Keratinocyte (primary cell): ENCODE measurements at places on chromosomes 16 and 17.

DNA sequence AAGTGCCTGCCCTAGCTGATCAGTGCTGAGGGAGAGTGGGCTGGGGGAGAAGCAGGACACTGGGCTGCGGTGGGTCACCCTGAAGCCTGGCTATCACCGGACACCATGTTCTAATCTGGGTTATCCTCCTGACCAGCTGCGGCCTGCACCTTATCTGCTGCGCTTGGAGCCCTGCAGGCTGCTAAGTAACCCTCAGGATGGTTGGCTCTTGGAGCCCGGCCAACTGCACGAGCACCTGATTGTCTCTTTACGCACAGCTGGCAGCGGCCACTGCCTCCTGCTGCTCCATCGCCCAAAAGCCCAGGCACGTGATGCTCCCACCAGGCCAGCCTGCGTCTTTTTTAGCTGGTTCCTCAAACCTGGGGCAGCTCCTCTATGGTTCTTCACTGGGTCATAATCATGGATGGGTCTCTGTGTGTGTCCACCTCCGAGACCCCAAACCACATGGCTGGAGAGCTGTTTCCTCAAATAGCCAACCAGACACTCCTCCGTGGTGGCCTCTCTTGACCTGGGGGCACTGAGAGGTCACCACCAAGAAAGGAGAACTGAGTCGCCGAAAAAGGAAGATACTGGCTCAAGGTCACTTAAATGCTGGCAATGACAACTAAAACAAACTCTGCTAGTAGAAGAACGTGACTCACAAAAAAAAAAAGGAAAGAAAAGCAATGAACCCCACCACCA, 21.7 kb downstream of the SPHK1 start:
- H3K4me3 ChIP-seq: no peak overlapping the region
- no peak overlapping the region for H3K27ac ChIP-seq
- H3K4me1 ChIP-seq: no peaks in the 10 kb centered on the region
- peaks cover 10% of the 10 kb centered on the region for H3K36me3 ChIP-seq
- no peaks in the 10 kb centered on the region for H3K27me3 ChIP-seq

DNA sequence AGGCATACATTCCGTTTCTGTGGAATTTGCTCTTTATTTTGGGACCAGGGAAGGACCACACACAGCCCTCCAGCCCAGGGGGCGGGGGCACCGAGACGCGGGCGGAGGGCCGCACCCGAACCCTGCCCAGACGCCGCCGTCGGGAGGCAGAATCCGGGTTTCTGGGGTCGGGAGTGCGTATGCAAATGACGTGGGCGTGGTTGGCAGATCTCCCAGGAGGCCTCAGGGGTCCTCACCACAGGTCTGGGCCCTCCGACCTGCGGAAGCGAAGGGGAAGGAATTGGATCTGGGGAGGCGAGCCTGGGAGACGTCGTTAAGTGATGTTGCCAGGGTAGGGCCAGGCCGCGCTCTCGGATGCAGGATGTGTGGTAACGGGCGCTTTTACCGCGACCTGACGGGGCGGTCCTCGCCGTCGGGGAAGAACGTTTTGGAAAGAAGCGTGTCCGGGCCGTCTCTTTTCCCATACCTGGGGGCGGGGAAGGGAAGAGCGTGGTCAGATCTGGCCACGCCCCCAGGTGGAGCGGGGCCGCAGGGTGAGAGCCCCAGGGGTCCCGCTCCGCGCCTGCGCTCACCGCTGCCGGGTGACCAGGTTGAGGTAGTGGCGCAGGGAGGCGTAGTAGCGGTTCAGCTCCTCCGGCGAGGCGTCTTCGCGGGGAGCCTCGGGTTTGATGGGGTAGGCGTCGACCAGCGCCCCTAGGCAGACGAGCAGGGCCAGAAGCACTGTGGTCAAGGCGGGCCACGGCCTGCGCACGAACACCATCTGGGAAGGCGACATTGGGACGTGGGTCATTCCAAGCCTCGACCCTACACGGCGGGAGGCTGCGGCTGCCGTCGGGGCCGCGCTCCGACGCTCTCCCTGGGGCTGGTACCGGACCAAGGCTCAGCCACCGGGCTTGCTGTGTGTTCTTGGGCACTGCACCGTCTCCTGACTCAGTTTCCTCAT, 745 bp downstream of the PYY start:
- no peak overlapping the region for H3K27ac ChIP-seq
- H3K36me3 ChIP-seq: no peaks in the 10 kb centered on the region
- peaks cover 48% of the 10 kb centered on the region for H3K27me3 ChIP-seq
- DNase-seq: no peak
- H3K4me1 ChIP-seq: no peaks in the 10 kb centered on the region

- no peak overlapping the region for H3K4me3 ChIP-seq
- no peaks in the 10 kb centered on the region for H3K36me3 ChIP-seq
- no peak overlapping the region for H3K27ac ChIP-seq
- no peak for DNase-seq
These were observed 65.9 kb upstream of the HLF start for GRCh38 chr17:55198690-55199370.

- no peak for DNase-seq
- no peak overlapping the region for H3K4me3 ChIP-seq
- no peaks in the 10 kb centered on the region for H3K36me3 ChIP-seq
- H3K4me1 ChIP-seq: no peaks in the 10 kb centered on the region
These were observed 167.7 kb upstream of the WSCD1 start for GRCh38 chr17:5902181-5903140.

- H3K4me3 ChIP-seq: no peak overlapping the region
- no peak overlapping the region for H3K27ac ChIP-seq
- H3K36me3 ChIP-seq: peaks cover 3% of the 10 kb centered on the region
- no peak for DNase-seq
- H3K4me1 ChIP-seq: no peaks in the 10 kb centered on the region
These were observed 14.6 kb downstream of the ADCY9 start for GRCh38 chr16:4101421-4102219.

- DNase-seq: no peak
- no peaks in the 10 kb centered on the region for H3K27me3 ChIP-seq
- peaks cover 47% of the 10 kb centered on the region for H3K4me1 ChIP-seq
- no peaks in the 10 kb centered on the region for H3K36me3 ChIP-seq
- no peak overlapping the region for H3K27ac ChIP-seq
- no peak overlapping the region for H3K4me3 ChIP-seq
These were observed 2.8 kb downstream of the MYCBPAP start for GRCh38 chr17:50511058-50511457.

DNA sequence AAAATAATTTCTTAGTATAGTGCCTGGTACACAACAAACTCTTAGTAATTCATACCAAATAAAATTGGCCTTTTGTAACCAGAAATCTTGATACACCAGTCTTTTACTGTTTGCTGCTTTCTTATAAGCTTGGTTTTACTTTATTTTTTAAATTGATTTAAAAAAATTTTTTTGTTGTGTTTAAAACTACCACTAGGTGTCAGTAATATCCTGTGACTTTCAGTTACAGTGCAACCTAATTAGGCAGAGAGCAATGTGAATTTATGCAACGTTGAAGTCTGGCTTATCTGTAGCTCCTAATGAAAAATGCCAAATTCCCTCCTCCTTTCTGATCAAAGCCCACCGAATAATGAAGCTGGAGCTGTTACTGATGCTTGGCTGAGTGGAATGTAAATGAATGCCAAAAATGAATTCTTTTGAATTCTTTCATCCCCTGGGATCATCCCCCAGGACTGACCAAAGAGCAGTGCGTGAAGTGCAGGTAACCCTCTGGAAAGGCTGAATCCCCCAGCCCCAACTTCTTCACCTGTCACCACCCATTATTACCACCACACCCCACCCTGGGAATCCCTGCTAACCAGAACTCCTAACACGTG, 3.8 kb downstream of the ERCC4 start:
- H3K27me3 ChIP-seq: no peaks in the 10 kb centered on the region
- no peak for DNase-seq
- peaks cover 4% of the 10 kb centered on the region for H3K36me3 ChIP-seq
- H3K27ac ChIP-seq: no peak overlapping the region
- H3K4me1 ChIP-seq: peaks cover 12% of the 10 kb centered on the region
- H3K4me3 ChIP-seq: no peak overlapping the region

DNA sequence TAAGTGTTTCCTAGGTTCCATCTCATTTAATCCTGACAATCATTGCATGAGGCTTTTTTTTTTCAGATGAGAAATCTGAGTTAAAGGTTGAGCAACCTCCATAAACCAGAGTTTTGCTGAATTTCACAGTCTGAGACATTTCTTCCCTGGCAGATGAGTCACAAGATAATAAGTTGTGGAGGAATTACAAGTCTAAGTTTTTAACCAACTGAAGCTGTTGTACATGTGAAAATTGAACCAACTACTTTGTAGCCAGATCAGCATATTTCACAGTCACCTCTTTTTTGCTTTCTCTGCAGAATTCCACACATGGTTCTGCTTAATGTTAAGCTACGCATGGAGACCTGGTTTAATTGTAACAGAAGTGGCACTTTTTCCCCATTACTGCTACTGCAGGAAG, 765.6 kb downstream of the CDH11 start:
- H3K36me3 ChIP-seq: no peaks in the 10 kb centered on the region
- no peak for DNase-seq
- no peaks in the 10 kb centered on the region for H3K27me3 ChIP-seq
- H3K27ac ChIP-seq: no peak overlapping the region
- no peaks in the 10 kb centered on the region for H3K4me1 ChIP-seq

DNA sequence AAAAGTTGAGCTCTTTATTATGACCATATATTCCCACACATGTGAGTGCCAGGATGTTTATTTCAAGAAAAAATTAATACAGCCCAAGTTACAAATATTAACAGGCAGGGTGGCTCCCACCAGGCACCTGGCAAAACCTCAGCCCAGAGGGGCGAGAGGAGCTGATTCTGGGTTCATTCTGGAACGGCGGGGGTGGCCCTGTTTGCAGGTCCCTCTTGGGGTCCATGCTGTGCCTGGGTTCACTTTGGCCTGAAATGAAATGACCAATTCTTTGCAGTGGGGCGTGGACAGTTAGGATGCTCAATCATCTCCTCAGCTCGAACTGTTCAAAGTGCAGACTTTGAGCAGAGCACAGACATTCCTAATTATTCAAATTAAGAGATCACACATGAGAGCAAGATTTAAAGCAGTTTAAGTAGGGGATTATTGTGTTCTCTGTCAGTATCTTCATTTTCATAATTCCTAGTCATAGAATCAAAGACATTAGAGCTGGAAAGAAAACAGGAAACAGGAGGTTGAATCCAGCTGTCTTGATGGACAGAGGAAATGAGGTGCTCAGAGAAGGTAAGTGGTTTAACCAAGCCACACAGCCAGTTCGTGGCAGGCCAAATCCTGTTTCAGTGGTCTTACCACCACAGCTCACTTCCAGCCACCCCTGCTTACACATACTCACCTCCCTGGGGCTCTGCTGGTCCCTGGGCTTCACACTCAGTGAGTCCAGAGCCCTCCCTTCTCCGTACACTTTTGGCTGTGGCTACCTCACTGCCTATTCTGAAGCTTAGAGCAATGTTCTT, 363.9 kb upstream of the TNRC6C start:
- no peak for DNase-seq
- no peaks in the 10 kb centered on the region for H3K36me3 ChIP-seq

DNA sequence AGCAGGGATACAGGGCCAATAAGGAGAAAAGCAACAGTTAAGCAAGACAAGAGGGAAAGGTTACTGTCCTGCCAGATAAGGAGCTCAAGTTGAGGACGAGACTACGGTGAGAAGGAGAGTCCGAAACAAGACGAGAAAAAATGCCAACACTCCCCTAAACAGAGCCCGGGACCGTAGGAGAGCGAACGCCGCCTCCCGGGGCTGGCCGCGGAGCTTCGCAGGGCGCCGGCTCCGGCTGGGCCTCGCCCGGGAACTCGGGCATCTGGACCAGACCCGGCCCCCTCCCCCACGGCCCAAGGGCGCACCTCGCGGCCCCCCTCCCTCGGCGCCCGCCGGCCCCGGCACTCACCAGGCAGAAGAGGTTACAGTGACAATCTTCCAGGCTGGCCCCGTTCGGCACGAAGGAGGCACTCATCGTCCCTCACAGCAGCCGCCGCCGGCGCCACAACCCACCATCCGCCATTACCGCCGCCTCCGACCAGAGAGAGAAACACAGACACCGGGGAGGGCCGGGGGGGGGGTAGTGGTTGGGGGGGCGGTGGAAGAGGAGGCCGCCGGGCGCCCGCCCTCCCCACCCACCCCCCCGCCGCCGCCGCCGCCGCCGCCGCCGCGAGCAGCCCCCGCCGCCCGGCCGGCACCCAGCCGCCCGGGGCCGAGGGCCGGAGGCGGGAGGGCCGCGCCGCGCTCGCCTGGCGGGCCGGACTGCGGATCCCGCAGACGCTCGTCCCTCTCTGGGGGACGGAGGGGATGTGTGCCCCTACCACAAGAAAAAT, at the start of gene MED13:
MED13 (minus strand) TSS at position 488 of the 773 bp plus-strand sequence; CDS start at position 415, 73 bp downstream.
- H3K4me1 ChIP-seq: peaks cover 13% of the 10 kb centered on the region
- H3K4me3 ChIP-seq: peak within 1 kb of the TSS; percentile 88
- peak within 1 kb of the TSS; percentile 99 for H3K27ac ChIP-seq
- no peaks in the 10 kb centered on the region for H3K36me3 ChIP-seq
- no peak for DNase-seq

DNA sequence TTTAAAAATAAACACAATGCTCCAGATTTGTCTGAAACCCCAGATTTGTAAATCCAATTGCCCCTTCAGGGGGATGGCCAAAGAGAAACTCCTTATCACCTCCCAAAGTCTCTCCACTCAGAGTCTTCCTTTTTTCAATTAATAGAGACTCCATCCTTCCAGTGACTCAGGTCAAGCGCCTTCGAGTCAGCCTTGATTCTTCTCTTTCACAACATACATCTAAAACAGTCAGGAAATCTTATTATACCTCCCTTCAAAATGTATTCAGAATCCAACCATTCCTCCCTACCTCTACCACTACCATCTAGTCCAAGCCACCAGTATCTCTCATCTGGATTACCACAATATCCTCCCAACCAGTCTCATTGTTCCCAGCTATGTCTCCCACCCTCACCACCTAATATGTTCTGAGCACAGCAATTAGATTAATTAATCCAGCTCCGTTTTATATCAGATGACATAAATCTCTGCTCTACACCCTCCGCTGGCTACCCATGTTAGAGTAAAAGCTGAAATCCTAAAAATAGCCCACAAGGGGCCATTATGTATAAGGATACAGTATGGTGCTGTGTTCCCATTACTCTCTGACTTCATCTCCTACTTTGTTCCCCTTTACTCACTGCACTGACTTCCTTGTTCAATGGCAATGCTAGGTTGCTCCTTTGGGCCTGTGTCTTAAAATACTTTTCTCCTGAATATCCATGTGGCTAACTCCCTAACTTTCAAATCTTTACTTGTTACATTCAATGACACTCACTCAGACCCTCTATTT, 11.8 kb downstream of the SIAH1 start:
- H3K36me3 ChIP-seq: no peaks in the 10 kb centered on the region
- no peak for DNase-seq
- peaks cover 27% of the 10 kb centered on the region for H3K4me1 ChIP-seq
- H3K27ac ChIP-seq: no peak overlapping the region
- no peaks in the 10 kb centered on the region for H3K27me3 ChIP-seq
- no peak overlapping the region for H3K4me3 ChIP-seq

DNA sequence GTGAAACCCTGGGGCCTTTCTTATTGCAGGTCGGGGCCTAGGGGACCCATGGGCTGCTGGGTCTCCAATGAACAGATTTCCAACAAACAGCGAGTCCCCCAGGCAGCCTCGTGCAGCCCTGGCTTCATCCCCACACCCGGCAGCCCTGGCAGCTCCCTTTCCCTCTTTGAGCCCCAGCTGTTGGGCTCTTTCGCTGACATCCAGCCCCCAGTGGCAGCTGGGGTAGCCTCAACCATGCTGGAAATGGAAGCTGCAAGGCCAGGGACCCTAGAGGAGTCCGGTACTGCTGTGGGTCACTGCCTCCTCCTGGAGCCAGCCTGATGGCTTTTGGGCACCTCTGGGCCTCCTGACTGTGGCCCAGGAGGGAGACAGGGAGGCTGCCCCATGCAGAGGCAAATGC, 5.9 kb downstream of the RPUSD1 start:
- peaks cover 27% of the 10 kb centered on the region for H3K4me1 ChIP-seq
- H3K4me3 ChIP-seq: no peak overlapping the region
- H3K27me3 ChIP-seq: peaks cover 15% of the 10 kb centered on the region
- no peak for DNase-seq
- no peak overlapping the region for H3K27ac ChIP-seq

- H3K27me3 ChIP-seq: no peaks in the 10 kb centered on the region
- H3K4me1 ChIP-seq: peaks cover 20% of the 10 kb centered on the region
- peak overlapping the region; percentile 70 for H3K4me3 ChIP-seq
- peaks cover 6% of the 10 kb centered on the region for H3K36me3 ChIP-seq
These were observed 1.2 kb upstream of the MIF4GD start for GRCh38 chr17:75271955-75272847.
